Dermis microvascular lymphatic vessel endothelial cell (primary cell): ENCODE measurements at places on chromosomes 12 and 14. TPM values are rescaled to one million over a fixed set of nuclear protein-coding genes. Genes with fewer than 3 reads are reported as not detected.

Gene RDH16
- under 0.01 and 0.13 TPM in 2 replicates for total RNA-seq

Gene TEX52
- not detected in 2 replicates for total RNA-seq

Gene C14orf39
- total RNA-seq = under 0.01 TPM in 1 of 2 replicates, not detected in the other

Gene POTEG
- total RNA-seq = not detected in 2 replicates

Gene MYH6
- total RNA-seq = not detected in 2 replicates

Gene KRT6A
- total RNA-seq = 0.13 TPM in 1 of 2 replicates, not detected in the other

Gene CACNA2D4
- under 0.01 and 0.26 TPM in 2 replicates for total RNA-seq

Gene FGD4
- 8.6 and 9.2 TPM in 2 replicates for total RNA-seq

Gene CCDC38
- not detected in 2 replicates for total RNA-seq

Gene ACOT6
- not detected in 2 replicates for total RNA-seq

Gene PTPRO
- under 0.01 TPM in 1 of 2 replicates, not detected in the other for total RNA-seq

Gene NTS
- 0.26 and 0.89 TPM in 2 replicates for total RNA-seq

Gene ANKS1B
- total RNA-seq = 0.13 and 0.38 TPM in 2 replicates

Gene FZD10
- 5.9 and 6.4 TPM in 2 replicates for total RNA-seq

Gene OR4E2
- not detected in 2 replicates for total RNA-seq

Gene ZNF268
- 22.3 and 34.5 TPM in 2 replicates for total RNA-seq

Gene KDM5A
- 46.6 and 59.9 TPM in 2 replicates for total RNA-seq

Gene TMEM229B
- total RNA-seq = 0.64 and 1.1 TPM in 2 replicates

Gene GPD1
- under 0.01 TPM in 1 of 2 replicates, not detected in the other for total RNA-seq

Gene WNT1
- not detected in 2 replicates for total RNA-seq

Gene CHGA
- not detected in 2 replicates for total RNA-seq

Gene NAV3
- 2.3 and 10.8 TPM in 2 replicates for total RNA-seq
